ENCODE measurements at places on chromosomes 13 and 19.

DNA sequence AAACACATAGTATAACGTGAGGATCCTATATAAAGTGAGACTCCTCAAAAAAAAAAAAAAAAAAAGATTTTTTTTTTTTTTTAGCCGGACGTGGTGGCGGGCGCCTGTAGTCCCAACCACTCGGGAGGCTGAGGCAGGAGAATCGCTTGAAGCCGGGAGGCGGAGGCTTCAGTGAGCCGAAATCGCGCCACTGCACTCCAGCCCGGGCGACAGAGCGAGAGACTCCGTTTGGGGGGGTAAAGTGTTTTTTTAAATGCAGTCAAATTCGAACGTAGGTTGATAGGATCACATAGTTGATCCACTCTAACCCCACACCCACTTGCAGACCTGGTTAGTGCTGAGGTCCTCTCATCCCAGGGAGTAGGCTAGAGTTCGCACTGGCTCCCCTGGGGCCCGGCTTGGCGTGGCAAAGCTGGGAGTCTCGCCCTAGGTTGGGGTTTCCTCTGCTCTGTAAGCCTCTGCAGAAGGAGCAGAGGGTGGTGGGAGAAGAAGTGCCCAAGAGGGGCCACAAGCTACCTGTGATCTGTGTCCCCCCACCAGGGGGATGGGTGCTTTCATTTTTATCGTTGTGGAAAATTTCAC lies 6.5 kb downstream of the RNF225 start:
- no peak for DNase-seq

DNA sequence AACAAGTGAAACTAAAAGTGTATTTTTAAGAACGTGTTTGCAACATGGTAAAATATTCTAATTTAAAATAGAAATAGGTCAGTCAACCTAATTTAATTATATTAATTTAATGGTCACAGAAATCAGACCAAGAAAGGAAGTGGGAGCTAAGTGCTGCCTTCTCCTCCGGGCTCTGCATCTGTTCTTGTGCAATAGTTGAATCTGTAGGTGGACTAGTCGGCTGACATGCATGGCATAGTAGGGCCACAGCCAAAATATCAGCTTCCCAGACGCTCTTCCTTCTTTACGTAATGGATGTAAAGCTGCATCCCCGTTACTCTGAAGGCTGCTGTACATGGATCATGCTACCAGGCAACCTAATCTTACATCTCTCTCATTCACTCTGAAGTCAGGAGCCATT lies 47.3 kb downstream of the COL4A1 start:
- no peak for DNase-seq

DNA sequence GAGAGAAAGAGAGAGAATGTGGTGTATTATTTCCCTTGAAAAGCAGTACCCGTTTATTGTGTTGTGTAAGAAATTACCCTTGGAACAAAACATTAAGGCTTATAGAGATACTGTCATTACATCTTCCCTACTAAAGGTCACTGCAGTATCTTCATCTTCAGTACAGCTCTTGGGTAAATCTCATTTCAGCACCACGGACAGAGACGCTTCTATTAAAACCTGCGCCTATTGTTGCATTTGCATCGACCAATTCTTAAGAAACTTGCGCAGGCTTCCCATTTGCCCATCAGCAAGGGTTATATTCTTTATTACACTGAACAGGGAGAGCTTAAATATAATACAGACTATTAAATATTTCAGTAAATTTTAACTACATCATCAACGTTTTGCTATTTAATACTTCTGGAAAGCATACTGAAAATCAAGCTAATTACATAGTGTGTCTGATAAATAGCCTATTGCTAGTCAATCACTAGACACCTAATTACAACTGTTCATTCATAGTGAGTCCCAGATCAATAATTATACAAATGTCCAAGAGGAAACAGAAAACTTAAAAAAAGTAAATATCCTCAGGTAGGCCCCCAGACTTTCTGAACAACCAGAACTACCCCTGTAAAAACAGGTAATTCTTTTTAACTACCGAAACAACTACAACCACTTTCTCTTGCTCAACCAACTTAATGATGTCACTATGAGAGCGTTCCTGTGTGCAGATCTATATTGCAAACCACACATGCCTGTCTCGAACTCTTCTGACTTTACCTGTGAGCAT lies 350.6 kb downstream of the LIG4 start:
- no peak for DNase-seq

GRCh38 chr13:27472441-27472840 lies 22.1 kb upstream of the MTIF3 start:
- no peak for DNase-seq

GRCh38 chr13:105915146-105915850 lies 620.2 kb downstream of the EFNB2 start:
- no peak for DNase-seq

DNA sequence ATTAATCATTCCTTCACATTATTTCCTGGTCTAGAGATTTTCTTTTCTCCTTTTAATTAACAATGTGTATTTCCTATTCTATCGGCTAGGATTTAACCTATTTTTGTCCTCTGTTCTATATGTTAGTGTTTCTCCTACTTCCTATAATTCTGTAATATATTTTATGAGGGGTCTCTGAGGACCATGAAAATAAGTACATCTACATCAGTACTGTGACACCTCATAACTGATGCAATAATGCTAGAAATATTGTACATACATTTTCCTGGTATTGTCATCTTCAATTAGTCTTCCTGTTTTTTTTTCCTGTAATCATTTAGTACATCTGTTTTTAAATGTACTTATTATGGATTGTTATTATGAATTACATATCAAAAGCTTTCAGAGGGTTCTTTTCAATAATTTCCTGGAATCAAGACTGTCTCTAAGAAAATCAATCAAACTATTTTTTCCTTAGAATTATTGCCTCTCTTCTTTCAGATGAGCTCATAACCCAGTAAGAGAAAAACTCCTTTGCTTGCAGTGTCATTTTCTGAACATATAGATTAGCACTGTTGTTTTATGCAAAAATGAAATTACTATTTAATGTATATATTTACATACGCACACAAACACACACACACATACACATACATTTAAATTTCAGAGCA lies 1004.3 kb downstream of the SLITRK5 start:
- no peak for DNase-seq

DNA sequence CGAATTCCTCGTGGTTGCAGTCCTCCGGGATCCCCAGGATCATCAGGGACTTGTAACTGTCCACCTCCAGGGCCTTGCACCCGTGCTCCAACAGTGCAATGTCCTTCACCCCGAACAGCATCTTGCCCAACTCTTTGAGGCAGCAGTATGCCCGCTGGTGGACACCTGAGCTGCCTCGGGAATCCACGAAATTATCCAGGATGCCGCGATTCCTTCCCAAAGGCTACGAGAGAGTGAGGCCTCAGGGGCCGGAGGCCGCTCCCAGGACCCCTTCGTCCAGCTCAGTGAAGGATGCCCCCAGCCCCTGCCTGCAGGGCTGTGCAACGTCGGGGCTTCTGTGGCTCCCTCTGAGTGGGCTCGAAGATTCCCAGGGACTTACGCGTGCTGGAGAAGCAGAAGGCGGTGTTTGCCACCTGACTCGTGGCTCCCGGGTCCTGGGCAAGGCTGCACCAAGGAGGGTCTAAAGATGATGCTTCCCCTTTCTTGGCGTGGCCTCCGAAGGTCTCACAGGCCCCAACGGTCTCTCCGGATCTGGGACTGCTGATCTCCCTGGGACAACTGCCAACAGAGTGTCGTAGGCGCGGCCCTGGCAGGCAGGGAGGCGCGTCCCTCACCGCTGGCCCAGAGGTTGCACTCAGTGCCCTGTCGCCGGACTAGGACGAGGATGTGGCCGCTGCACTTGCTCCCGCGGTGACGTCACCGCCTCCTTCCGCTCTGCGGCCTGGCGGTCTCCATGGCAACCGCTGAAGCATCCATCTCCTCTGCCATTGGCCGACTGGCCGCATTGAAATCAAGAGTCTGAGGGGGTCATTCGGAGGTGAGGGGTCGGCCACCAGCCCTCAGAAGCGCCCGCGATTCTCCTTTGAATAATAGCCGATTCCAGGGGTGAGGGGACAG lies at the start of gene PNMA8C:
TSS of gene PNMA8C (minus strand) at position 698 of the 897 bp plus-strand sequence. CDS start at position 121, 577 bp downstream.
- DNase-seq, result peak; percentile 29

DNA sequence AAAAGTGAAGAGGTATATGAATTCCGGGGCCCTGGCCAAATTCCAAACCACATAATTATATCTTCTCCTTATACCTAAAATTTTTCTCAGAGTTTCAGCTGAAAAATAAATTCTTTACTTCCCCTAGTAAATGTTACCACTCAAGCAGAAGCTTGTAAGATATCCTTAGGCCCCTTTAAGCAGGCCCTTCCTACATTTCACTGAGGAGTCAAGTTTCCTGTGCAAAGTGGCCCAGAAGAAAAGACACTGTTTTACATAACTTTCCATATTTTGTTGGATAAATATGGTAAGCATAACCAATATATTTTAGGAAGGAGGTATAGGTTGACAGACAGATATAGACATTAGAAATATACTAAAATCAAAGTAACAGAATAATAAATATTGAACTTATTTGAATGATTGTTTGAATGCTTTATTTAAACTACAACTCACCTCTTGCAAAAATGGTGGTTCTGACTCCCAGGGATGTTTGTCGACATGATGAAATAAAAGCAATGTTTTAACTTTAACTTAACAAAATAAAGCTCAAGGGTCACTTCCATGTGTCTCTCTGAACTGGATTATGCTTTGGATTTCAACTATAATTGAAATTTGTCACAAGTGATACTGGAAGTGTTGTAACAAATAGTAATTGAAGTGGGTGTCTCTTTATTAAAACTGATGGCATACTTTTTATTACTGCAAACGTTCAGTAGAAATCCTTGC lies 141.2 kb downstream of the SPRY2 start:
- DNase-seq, result no peak

GRCh38 chr13:23632741-23633140 lies 62.5 kb downstream of the TNFRSF19 start:
- no peak for DNase-seq

- DNase-seq, result no peak
Observed at GRCh38 chr13:97108530-97108900, 113.6 kb upstream of the MBNL2 start.

DNA sequence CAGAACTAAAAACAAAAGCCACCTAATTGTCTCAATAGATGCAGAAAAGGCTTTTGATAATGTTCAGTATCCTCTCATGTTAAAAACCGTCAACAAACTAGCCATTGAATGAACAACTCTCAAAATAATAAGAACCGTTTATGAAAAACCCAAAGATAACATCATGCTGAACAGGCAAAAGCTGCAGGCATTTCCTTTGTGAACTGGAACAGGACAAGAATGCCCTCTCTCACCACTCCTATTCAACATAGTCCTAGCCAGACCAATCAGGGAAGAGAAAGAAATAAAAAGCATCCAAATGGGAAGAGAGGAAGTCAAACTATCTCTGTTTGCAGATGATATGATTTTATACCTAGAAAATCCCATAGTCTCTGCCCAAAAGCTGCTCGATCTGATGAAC lies 179.6 kb upstream of the EDNRB start:
- no peak for DNase-seq

DNA sequence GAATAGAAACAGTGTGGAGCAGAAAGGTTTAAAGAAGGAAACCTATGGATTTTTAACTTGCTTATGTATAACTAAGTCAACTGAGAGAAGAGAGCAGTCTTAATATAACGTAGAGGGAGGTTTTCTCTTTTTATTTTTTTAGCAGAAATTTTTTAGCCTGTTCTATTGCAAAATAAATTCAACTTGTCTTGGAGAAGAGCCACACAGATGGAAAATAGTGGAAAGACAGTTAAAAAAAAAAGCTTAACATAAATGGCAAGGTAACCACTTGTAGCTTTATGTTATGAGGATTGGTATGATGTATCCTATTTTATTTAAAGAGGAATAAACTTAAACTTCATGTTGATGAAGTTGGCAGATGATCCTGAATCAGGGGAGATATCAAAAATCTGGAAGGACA lies 312.4 kb downstream of the SHISA2 start:
- no peak for DNase-seq

DNA sequence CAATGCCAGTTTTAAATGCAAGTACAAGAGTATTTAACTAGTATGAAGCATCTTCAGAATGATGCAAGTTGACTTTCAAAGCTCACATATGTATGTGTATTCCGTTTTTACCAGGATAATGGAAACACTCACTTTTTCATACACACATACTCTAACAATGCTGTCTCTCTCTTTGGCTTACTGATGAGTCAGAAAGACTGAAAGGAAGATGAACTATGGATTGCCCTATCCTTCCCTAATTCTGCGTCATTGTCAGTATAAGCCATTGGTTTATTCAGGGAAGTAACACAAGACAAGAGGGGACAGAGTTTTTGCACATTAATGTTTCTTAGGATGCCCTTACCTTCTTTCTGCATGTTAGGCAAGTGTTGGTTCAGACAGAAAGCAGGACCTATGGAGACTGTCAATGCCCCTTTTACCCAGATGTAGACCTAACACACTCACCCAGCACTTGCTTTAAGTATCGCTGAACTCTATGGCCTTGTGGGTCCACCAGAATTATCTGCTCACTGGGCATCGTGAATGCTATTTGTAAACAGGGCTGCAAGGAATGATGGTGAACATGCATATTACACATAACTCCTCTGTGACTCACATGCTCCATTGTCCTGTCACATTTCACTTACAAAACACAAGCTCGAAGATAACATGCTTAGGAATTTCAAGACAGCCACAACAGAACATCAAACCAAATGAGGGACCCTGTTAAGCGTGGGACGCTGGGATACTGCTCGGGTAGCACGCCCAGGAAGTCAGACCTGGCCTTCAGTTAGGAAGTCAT lies 10.0 kb upstream of the OXGR1 start:
- no peak for DNase-seq

DNA sequence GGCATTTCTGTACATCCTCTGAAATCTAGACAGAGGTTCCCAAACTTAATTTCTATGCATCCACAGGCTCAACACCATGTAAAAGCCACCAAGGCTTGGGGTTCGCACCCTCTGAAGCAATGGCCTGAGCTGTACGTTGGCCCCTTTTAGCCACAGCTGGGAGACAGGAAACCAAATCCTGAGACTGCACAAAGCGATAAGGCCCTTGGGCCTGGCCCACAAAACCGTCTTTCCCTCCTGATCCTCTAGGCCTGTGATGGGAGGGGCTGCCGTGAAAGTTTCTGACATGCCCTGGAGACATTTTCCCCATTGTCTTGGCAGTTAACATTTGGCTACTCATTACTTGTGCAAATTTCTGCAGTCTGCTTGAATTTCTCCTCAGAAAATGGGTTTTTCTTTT lies 766.4 kb downstream of the GPC5 start:
- no peak for DNase-seq

DNA sequence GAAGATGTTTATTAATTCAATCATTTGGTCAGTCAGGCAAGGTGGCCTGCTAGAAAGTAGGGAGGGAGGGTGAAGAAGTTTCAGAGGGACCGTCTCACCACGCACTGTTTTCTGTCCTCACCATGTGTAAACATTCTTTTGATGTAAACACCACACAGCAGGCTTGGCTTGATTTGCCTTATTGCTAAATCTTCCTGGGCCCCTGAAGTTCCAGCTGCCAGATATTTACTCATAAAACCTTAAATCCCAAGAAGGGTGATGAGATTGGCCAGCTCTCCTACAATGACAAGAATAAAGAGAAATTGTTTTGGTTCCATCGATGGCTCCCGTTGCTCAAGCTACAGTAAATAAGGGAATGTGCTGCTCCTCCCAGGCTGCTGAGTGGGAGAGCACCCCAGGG lies 198.2 kb upstream of the TMTC4 start:
- no peak for DNase-seq

- no peak for DNase-seq
Observed at GRCh38 chr13:22212576-22212975, 541.7 kb downstream of the FGF9 start.
